ENCODE measurements at places on chromosomes 12 and 14.

- DNase-seq = no peak
Observed at GRCh38 chr12:72134246-72135020, 137.7 kb upstream of the TRHDE start.

DNA sequence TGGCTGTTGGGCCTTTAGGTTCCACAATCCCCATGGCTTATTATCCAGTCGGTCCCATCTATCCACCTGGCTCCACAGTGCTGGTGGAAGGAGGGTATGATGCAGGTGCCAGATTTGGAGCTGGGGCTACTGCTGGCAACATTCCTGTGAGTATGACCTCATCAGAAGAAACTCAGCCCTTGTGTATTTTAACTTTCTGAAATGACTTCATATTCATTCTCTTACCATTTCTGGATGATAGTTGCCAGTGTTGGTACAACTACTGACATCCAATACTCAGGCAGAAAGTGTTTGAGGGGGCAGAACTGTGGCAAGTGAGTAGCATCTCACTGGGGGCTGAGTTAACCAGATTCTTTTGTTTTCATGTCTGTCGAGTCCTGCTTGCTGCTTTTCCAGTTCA lies 2.3 kb downstream of the DAZAP2 start:
- no peak for DNase-seq

GRCh38 chr14:88481059-88481458 lies 73.7 kb downstream of the PTPN21 start:
- no peak for DNase-seq

DNA sequence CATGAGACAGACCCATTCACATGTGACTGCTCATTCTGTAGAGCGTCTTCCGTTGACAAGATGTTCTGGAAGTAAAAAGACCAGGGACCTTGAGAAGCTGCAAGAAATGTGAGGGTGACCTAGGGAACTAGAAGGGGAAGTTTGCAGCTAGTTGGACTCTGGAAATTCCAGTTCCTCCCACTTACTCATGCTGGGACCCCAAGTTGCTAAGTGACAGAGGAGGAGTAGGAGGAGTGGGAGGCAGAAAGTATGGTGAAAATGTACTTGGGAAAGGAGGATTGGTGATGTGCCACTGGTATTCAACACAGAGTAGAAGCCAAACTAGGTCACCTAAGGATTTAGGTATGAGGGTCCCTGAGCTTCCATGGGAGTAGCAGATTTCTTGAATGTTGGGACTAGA lies 132.4 kb downstream of the KCNA5 start:
- DNase-seq = no peak

Measured in common myeloid progenitor, CD34-positive (primary cell).